ENCODE measurements at places on chromosomes 4 and X. TPM values are rescaled to one million over a fixed set of nuclear protein-coding genes. Genes with fewer than 3 reads are reported as not detected.

- no peak for DNase-seq
Observed at GRCh38 chrX:150688911-150689451, 4.2 kb upstream of the MTMR1 start.

DNA sequence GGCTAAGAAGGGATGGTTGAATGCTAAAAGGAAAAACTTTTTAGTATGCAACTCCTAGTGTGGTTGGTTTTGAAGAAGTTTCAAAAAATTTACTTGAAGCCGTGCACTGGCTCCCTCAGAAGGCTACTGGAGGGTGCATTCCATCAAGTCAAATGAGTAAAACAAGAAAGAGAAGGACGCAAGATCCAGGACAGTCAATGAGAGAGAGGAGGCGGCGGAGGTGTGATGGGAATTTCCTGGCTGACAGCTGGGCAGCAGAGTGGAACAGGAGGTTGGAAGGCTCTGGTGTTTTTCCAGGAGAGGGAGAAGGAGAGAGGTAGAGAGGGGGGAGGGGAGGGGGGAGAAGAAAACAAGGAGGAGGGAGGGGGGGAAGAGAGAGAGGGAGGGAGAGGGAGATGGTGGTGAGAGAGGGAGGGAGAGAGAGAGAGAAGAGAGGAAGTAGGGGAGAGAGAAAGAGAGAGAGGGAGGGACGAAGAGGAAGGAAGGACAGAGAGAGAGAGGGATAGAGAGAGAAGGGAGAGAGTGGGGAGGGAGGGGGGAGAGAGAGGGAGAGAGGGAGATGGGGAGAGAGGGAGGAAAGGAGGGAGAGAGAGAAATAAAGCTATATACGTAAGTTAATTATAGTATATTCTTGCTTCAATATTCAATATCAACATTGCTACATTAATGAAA, 126.4 kb downstream of the SH3KBP1 start:
- no peak for DNase-seq

DNA sequence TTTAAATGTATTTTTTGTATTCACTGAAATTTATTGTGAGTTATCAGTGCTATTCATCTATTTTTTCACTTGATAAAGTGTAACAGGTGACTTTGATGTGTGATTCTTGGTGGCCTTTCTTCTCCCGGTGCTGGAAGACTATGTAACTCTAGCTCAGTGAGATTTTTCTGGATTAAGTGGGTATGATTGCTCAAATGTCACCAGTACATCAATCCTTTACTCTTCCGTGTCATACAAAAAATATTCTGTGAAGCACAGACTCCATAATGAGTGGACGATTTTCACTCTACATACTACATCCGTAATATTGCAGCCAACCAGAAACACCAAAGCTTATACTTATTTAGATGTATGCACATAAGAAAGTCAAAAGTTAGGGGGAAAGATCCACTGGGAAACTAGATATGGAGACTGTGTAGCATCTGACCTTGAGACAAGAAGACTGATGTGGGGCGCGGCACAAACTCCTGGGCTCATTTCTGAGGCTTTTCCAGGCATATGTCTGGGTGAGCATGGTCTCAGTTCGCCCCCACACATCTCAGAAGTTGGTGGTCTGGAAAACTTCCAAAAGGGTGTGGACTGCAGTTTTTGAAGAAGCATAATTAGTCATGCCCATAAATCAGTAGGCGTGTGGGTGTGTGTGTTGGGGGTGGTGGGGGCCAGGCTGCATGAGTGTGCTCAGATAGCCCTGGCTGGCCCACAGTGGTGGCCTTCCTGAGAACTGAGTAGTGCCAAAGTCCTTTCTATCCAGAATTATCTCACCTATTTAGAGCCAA, 53.9 kb upstream of the TENM3 start:
- DNase-seq, result no peak

SPANXC gene
- not detected for total RNA-seq

- no peak for DNase-seq
Observed at GRCh38 chr4:14293582-14293981, 666.1 kb upstream of the BOD1L1 start.

DNA sequence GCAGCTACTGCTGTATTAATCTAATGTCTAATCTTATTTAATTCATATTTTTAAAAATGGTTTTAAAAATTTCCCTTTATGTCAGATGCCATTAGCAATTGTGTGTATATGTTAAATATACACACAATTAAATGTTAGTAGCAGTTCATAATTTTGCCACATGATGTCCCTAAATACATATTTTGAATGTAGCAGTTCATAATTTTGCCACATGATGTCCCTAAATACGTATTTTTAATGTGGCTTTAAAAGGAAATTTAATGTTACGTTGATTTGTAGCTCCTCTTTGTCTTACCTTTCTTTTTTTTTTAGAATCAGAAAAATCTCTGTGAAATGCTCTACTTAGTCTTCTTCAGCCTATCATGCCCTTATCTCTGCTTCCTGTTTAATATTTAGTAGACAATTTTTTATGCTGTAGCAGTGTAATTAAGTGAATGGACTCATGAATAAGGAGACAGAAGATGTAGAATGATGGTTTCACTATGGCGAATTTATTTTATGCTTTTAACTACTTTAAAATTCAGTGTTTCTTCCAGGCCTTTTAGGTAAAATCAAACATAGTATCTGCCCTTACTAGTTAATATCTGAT, 26.1 kb downstream of the RBM46 start:
- DNase-seq, result no peak

DNA sequence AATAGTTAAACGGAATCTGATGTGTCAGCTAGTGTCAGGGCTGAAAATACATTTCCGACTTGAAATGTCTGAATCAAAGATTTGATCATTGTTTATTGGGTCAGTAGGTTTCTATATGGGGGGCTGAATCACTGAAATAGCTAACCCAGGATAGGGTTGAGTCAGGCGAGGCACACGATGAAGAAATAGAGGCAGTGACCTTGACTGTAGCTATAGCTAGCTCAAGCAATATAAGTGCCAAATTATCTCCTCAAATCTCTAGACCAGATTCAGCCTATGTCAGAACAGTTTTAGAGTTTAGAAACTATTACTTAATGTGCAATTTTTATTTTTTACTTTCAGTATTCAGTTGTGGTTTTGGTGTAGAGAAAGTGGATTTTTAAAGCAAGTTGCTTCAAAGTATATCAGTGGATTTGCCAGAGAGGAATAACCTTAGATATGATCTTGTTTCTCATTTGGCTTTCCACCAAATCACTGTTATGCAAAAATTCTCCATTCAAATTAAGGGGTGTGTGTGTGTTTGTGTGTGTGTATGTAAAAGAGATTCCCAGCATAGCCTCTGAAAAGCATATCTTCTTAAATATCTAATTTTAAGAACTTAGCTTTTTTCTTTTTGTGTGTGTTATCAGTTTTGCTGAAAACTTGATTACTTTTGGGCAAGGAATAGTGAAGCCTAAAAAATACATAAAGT, 100.3 kb upstream of the RPL34 start:
- no peak for DNase-seq

IL3RA gene
- 2.8 TPM for total RNA-seq

DNA sequence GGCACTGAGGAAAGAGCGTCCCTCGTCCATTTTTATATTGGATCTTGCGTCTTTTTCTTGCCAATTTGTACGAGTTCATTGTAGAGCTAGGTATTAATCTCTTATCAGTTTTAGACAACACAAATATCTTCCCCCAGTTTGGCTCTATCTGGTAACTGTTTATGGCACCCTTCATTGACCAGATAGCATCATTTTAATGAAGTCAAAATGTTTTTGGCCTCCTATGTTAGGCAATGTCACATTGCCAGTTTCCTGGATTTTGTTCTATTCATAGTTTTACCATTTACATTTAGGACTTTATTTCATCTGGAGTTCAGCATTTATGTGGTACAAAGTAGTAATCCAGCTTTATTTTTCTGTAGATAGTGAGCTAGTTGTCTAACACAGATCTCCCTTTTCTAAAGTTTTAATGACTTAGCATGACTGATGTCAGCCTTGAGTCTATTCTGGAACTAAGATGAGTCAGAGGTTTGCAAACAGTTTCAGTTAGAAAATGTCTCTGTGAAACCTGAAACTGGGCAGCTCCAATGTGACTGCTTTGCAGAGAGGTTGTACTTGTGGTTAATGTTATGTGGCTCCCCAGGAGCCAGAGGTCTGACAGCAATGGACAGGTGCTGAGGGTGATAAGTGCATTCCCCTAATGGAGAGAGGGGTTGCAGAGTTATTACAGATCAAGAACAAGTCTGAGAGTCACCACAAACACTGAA, 5.3 kb upstream of the STBD1 start:
- DNase-seq, result no peak

DNA sequence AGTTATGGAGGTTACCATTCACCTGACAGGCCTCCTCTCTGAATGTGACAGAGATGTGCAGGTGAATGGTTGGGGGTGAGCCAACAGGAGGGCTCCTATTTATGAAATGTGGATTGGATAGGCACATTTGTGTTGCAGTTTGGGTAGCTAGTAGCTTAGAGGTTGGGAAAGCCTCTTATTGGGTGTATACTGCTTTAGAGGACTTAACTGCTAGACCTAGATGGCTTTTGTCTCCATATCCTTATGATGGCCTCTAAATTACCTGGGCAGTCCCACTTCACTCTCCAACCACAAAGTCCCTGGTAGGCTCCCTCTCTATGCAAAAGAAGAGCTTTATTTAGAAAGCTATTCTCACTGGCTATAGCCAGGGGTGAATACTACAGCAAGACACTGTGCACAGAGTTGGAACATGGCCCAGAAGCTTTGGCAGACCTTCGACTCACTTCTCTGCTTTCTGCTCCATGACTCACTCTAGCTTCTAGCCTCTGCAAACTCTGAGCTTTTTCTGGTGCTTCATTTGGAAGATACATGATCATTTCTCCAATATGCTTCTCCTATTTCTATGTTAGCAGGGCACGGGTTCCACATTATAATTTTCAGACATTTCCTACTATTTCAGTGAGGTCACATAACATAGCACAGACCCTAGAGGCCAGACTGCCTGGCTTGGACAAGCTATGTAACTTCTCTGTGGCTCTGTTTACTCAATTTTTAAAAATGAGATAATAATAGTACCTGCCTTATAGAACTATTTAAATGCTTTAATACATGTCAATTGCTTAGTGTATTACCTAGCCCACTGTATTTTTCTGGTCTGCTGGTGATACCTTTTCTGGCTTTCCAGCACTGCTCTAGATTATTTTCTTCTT, 6.0 kb upstream of the VGLL1 start:
- peak; percentile 95 for DNase-seq

DNA sequence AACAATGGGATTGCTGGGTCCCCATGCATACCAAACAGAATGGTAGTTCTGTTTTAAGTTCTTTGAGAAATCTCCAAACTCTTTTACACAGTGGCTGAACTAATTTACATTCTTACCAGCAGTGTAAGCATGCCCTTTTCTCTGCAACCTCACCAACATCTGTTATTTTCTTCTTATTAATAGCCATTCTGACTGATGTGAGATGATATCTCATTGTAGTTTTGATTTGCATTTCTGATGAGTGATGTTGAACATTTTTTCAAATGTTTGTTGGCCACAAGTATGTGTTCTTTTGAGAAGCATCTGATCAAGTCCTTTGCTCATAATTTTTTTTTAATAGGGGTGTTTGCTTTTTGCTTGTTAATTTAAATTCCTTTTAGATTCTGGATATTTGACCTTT, 41.2 kb upstream of the ZMAT1 start:
- DNase-seq, result no peak

ZCCHC18 gene
- 1.8 TPM for total RNA-seq

DNA sequence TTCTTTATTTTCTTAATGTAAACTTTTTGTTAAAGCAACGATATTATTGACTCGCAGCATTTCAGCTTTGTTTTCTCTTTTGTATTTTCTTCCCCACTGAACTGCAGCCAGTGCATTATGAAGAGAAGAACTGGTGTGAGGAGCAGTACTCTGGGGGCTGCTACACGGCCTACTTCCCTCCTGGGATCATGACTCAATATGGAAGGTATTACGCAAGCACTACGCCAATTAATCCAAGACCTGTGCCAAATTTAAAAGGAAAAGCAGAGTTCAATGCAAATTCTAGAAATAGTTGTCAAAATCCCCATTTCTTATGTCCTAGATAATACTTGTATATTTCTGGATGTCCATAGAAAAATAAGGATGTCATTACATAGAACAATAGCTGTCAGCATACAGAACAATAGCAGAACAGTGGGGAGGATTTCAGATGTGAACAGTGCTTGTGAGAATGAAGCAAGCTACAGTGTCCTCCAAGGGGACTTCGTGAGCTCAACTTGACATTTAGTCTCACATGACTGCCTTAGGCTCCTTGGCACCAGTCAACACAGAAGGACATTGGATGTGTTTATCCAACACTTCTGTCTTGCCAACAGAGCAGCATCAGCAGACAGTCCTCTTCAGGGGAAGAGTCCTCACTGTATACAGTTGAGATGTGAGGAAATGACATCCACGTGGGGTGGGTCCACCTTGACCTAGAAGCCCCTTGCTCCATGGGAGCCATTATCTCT, 85.9 kb downstream of the MAOA start:
- DNase-seq, result no peak

GRCh38 chr4:13876131-13876530, 248.6 kb upstream of the BOD1L1 start:
- DNase-seq, result no peak

DNA sequence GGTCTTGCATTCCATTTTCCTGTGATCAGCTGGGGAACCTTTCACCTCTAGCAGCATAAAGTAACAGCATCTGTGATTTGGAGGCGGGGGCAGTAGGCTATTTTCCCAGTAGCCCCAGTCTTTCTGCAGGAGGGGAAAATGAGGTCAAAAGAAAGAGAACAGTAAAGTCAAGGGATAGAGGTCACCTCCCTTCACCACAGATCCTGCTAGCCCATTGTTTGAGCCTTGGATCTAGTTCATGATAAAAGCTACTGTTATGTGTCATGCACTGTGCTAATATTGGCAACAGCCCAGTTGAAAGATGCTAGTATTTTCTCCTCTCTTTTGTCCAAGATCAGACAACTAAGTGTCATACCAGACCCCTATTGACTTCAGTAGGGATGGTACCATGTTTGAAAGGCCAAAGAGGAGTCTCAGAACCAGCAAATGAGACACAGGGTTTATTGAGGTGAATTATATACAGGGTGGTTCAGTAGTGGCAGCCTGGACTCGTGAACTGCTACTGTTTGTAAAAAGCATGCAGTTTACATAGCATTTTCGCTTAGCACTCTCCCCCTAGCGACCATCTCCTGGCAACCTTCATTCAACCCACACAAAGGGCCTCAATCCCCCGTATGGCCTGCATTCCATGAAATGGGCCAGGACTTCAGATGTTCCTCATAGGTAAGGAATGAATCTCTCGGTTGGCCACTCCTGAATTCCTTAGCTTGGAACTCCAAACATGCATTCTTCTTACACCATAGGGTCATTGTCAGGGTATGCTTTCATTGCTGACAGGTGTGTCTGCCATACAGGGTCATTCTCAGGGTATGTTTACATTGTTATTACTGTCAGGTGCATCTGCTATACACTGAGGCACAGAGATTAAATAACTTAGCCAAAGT, 170.0 kb upstream of the FRMPD4 start:
- DNase-seq, result no peak

TCEAL7 gene
- 19.7 TPM for total RNA-seq

GRCh38 chr4:680928-681645, 6.7 kb downstream of the MYL5 start:
- DNase-seq, result peak; percentile 89

ADH1C gene
- total RNA-seq, result 11.8 TPM

SSX4B gene
- not detected for total RNA-seq

ATP2B3 gene
- total RNA-seq, result 0.36 TPM

Data from sigmoid colon (tissue), 7 donors.